PC-3 (cell line): ENCODE measurements at places on chromosomes 16 and 17. TPM values are rescaled to one million over a fixed set of nuclear protein-coding genes. Genes with fewer than 3 reads are reported as not detected.
A peak's percentile ranks its signal among the peaks of the same experiment; 100 is the strongest.

ICAM2 gene
- not detected in 2 replicates for total RNA-seq

CRYBA1 gene
- total RNA-seq, result not detected in 2 replicates

- H3K27ac ChIP-seq, result no peak overlapping the region
- H3K27me3 ChIP-seq, result peaks cover 69% of the 10 kb centered on the region
- no peak for DNase-seq
- H3K4me3 ChIP-seq, result no peak overlapping the region
These were observed 1.7 kb downstream of the JPH3 start for GRCh38 chr16:87603684-87604633.

DNA sequence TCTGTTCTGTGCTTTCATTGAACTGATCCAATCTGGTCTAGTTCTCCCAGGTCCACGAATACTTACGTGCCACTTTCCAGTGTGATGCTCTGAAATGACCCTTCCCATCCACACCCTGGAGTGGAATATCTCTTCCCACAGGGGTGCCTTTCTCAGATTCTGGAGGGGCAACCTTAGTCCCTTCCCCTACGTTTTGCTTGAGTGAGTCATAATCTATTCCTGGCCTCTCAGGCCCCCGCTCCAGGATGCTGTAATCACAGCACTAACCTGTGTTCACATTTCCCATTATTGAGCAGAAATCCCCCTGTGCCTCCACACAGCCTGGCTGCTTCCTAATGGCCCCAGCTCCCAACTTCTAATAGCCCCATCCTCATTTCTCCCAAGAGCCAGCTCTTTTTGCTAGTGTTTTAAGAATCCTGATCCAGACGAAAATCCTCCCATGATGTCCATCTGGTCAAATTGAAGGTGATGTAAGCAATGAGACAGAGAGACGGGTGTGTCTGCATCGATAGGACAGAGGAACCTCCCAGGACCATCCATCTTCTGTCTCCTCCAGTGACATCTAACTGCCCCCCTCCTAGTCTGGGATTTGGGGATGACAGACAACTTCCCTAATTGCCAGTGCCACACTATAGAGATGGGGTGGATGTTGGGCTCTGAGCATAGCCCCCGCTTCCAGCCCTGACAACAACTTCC is 164.0 kb upstream of the MAF start:
- H3K4me3 ChIP-seq, result no peak overlapping the region
- no peaks in the 10 kb centered on the region for H3K27me3 ChIP-seq
- no peaks in the 10 kb centered on the region for H3K36me3 ChIP-seq

DNA sequence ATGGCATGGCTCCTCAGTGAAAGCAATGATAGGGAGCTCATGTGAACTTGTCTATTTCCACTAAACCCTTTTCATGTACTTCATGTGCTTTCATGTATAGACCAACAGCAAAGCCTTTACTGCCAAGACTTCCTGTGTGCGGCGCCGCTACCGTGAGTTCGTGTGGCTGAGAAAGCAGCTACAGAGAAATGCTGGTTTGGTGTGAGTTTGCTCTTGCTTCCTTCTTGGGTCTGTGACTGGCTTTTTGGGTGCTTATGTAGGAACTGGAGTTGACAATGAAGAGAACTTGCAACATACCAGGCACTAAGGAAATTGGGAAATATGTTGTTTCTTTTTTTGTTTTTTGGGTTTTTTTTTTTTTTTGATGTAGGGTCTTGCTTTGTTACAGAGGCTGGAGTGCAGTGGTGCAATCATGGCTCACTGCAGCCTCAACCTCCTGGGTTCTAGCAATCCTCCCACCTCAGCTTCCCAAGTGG is 5.7 kb downstream of the SNX11 start:
- H3K4me1 ChIP-seq, result peaks cover 7% of the 10 kb centered on the region; the same call in 1 of the 2 replicates
- no peak overlapping the region for H3K27ac ChIP-seq
- no peak for DNase-seq
- no peak overlapping the region for H3K4me3 ChIP-seq

- no peaks in the 10 kb centered on the region for H3K36me3 ChIP-seq
- no peaks in the 10 kb centered on the region for H3K4me1 ChIP-seq
- H3K27me3 ChIP-seq, result peaks cover 40% of the 10 kb centered on the region; the same call in 1 of the 2 replicates
These were observed 159.1 kb downstream of the UTP18 start for GRCh38 chr17:51419476-51419875.

- no peaks in the 10 kb centered on the region for H3K27me3 ChIP-seq
- peaks cover 2% of the 10 kb centered on the region; the same call in 1 of the 2 replicates for H3K36me3 ChIP-seq
- DNase-seq, result no peak
These were observed 1.8 kb downstream of the GALK1 start for GRCh38 chr17:75763269-75763607.

DNA sequence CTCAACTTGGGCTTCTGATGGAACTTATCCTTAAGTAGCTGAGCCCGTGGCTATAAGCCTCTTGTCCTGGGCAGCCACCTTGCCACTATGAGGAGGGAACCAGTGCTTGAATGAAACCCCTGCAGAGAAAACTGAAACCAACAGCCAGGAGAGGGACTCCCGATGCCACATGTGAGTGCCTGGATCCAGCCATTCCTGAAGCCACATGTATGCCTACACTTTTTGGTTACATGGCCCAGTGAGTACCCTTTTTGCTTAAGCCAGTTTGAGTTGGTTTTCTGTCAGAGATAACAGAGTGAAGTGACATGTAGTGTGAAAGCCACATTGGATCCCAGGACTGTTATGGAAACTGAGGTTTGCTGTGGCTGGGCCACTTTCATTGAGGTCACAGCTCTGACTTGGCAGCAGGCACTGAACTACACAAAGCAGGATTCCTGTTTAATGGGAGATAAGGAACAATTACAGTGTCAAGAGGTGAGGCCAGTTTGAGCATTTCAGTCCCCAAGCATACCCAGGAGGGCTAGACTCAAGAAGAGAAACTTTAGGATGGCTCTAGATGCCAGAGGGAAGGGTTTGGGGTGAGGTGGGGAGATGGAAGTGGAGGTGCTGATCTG is 222.2 kb downstream of the PARN start:
- DNase-seq, result no peak
- H3K36me3 ChIP-seq, result no peaks in the 10 kb centered on the region
- no peaks in the 10 kb centered on the region for H3K4me1 ChIP-seq
- H3K27ac ChIP-seq, result no peak overlapping the region

DNA sequence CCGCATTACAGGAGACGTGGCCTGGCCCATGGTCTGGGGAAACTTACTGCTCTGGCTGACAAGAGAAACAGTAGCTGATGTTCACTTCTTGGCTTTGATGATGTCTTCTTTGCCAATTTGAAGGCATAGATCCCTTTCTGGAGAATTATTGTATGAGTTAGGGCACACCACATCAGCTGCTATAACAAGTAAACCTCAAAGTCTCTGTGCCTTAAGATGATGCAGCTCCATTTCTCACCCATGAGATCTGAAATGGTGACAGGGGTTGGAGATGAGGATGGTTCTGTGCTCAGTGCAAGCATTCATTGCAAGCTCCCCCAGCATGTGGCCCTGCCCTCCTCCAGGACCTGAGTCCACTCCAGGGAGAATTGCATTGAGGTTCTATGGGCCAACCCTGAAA is 157.4 kb downstream of the IRX5 start:
- no peak overlapping the region for H3K4me3 ChIP-seq
- no peak overlapping the region for H3K27ac ChIP-seq
- H3K27me3 ChIP-seq, result no peaks in the 10 kb centered on the region

- no peaks in the 10 kb centered on the region for H3K36me3 ChIP-seq
- peaks cover 4% of the 10 kb centered on the region; the same call in 1 of the 2 replicates for H3K27me3 ChIP-seq
- no peak for DNase-seq
- H3K4me1 ChIP-seq, result no peaks in the 10 kb centered on the region
- no peak overlapping the region for H3K27ac ChIP-seq
These were observed 156.9 kb downstream of the C16orf78 start for GRCh38 chr16:49530427-49530970.

DNA sequence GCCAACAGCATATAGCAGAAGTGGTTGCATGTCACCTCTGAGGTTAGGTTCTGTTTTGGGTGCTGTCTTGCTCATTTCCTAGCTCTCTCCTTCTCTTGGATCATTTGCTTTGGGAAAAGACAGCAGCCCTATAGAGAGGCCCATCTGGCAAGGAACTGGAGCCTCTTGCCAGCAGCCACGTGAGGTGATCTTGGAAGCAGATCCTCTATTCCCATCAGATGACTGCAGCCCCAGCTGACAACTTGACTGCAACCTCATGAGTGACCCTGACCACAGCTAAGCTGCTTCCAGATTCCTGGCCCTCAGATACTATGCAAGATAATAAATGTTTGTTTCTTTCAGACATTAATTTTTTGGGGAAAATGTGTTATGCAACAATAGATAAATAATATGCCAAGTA is 213.3 kb upstream of the HS3ST4 start:
- no peak overlapping the region for H3K4me3 ChIP-seq
- H3K27ac ChIP-seq, result no peak overlapping the region

DNA sequence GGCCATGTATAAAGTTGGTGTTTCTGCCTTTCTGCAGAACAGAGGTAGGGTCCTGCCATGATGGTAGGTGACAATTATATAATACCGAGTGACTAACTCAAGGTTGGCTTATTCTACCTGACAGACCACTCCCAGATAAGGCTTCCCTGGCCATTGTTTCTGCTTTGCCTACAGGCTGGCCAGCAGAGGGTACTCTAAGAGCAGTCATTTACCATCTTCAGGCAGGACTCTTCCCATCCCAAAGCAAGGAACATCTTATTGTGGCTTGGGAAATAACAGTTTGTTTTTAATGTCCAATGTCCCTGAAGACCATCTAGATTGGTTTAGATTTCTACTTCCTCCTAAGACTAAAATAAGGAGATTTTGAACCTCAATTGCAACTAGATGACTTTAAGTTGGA is 74.1 kb downstream of the SNX11 start:
- peak; percentile 69 for DNase-seq
- H3K4me3 ChIP-seq, result no peak overlapping the region
- peaks cover 10% of the 10 kb centered on the region; the same call in 1 of the 2 replicates for H3K27me3 ChIP-seq
- peaks cover 11% of the 10 kb centered on the region for H3K4me1 ChIP-seq
- no peaks in the 10 kb centered on the region for H3K36me3 ChIP-seq
